Thyroid gland (tissue), 4 donors: ENCODE measurements at places on chromosomes 3 and 15. TPM values are rescaled to one million over a fixed set of nuclear protein-coding genes. Genes with fewer than 3 reads are reported as not detected.
A peak's percentile ranks its signal among the peaks of the same experiment; 100 is the strongest.

Gene CDHR4
- total RNA-seq, result not detected

- H3K36me3 ChIP-seq, result peaks cover 8% of the 10 kb centered on the region
Measured at GRCh38 chr3:133941415-133941821, 45.7 kb upstream of the RAB6B start.

DNA sequence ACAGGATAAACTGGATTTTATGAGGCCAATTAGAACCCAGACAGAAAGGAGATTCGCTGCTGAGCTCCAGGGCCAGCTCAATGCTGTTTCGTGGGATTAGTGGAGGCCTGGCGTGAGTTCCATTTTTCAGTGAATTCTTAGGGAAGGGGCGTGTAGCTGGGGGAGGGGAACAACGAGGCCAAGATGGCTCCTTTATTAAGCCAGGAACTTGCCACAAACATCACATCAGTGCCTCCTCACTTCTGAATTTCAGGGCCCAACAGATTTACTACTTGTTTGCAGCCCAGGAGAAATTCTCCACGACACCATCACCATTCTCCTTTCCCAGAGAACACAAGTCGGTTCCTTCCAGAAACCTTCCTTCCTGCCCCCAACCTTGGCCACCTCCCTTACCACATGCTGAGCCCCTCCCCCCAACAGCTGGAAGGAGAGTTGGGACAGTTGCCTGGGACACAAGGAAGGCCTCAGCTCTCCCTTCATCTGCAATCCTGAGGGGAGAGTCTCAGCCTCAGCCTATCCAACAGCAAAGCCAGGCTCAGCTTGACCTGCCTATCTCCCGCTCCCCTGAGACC, 5.8 kb downstream of the IGDCC4 start:
- no peaks in the 10 kb centered on the region for H3K36me3 ChIP-seq
- no peak overlapping the region for H3K4me3 ChIP-seq
- no peak overlapping the region for H3K27ac ChIP-seq
- peaks cover 30% of the 10 kb centered on the region for H3K4me1 ChIP-seq
- no peaks in the 10 kb centered on the region for H3K27me3 ChIP-seq

- no peaks in the 10 kb centered on the region for H3K27me3 ChIP-seq
- no peak overlapping the region for H3K4me3 ChIP-seq
- H3K27ac ChIP-seq, result no peak overlapping the region
- no peak for DNase-seq
- no peaks in the 10 kb centered on the region for H3K36me3 ChIP-seq
Measured at GRCh38 chr3:86147119-86147518, 843.8 kb downstream of the VGLL3 start.

DNA sequence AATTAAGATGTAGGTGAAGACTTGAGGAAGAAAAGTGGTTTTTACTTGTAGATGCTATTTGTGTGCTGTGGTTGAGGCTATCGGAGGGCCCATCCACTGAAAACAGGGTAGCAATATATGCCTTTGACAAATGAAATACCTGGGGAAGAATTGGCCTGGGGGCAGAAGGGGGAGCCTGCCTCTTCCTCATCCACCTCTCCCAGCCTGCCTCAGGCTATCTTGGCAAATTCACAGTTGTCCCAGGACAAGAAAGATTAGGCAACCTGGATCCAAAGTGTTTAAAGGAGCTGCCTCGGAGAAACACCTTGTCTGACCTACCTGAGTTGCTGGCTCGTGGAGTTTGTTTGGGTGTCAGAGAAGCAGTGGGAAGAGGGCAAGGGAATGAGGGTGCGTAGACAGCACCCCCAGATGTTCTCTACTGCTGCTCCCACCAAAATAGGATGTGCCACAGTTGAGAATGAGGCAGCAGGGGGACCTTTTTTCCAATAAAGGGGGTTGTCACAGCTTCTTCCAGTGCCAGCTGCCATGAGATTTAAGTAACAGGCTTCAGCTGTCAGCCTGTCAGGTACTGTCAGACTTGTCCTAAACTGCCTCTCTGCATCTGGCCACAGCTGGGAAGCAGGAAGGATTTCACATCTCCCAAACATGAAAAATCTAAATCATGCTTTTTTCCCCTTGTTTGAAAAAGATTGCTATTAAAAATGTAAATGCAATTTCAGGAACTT, 9.2 kb downstream of the PLEKHO2 start:
- H3K4me3 ChIP-seq, result no peak overlapping the region
- no peaks in the 10 kb centered on the region for H3K27me3 ChIP-seq
- H3K27ac ChIP-seq, result peak overlapping the region; percentile 93

GRCh38 chr3:185912512-185912911, 25.3 kb downstream of the TRA2B start:
- H3K4me1 ChIP-seq, result no peaks in the 10 kb centered on the region
- H3K4me3 ChIP-seq, result no peak overlapping the region
- H3K27me3 ChIP-seq, result no peaks in the 10 kb centered on the region
- peaks cover 35% of the 10 kb centered on the region for H3K36me3 ChIP-seq

DNA sequence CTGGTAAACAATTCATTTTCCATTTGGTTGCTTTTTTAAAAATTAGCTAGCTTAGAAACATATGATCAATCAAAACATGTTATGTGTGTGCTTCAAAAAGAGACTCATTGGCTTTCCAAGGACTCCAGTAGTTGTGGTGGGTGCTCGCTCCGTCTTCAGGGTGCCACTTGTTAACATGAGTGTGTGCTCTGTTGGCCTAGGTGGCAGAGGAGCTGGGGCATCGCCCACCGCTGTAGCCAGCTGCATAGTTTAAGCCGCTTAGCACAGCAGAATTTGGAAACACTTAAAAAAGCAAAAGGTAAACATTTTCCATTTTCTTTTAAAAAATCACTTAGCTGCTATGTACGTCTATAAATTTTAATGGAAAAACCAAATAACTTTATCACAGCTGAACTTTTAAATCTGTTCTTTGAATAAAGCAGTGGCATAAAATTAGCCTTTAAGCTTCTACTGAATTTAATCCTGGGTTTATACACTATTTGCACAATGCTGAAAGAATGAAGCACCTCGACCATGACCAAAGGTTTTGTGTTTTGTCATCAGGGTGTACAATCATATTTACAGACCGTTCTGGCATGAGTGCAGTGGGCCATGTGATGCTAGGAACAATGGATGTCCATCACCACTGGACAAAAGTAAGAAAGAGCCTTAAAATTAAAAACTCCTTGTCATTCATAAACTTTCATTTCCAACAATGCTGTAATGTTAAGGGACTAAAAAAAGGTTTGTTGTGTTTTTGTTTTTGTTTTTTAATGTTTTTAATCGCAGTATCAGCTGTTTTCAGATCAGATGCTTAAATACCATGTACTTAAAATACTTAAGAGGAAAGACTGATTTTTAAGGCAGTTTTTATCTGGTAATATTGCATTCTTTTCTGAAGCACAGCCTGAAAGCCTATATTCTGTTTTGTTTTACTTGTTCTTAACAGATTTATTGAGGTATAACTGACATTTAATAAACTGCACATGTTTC, 57.9 kb downstream of the TCAIM start:
- H3K36me3 ChIP-seq, result peaks cover 1% of the 10 kb centered on the region
- no peaks in the 10 kb centered on the region for H3K27me3 ChIP-seq
- H3K27ac ChIP-seq, result no peak overlapping the region
- H3K4me3 ChIP-seq, result no peak overlapping the region
- DNase-seq, result no peak

DNA sequence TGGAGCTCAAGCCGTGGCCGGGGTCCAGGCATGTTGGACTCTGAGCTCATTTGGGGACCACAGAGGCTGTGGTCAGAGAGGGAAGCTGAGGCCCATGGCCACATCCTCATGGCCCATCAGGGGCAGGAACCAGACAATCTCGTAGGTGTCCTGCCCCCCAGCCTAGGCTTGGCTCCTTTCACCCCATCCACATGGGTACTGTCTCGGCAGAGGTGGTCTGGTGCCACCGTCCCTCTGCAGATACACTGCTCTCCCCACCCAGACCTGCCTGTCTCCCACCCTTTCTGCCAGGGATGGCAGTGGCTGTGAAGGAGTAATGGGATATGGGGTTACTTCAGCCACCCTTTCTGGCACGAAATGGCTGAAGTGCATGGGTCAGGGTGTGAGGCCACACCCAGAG, 7.9 kb downstream of the PRSS50 start:
- no peak overlapping the region for H3K4me3 ChIP-seq
- H3K27me3 ChIP-seq, result no peaks in the 10 kb centered on the region
- H3K36me3 ChIP-seq, result no peaks in the 10 kb centered on the region
- no peak for DNase-seq
- H3K27ac ChIP-seq, result no peak overlapping the region

DNA sequence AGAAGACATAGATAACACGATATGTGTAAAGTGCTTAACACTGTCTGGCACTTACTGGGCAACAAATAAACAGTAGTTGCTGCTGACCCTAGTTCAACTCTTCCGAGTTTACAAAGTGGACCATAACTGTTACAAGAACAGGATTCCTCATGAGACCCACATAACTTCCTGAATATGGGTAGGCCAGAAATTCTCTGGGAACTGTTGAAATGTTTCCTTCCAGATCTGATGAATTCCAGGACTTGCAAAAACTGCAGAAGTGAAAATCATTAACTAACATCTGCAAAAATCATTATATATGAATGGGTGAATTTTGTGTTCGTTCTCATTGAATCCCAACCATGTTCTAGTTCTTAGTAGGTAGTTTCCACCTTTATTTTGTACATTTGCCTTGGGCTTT, 181.7 kb upstream of the MME start:
- H3K27me3 ChIP-seq, result no peaks in the 10 kb centered on the region
- no peaks in the 10 kb centered on the region for H3K36me3 ChIP-seq
- DNase-seq, result no peak
- H3K27ac ChIP-seq, result no peak overlapping the region

- H3K27me3 ChIP-seq, result no peaks in the 10 kb centered on the region
- H3K4me3 ChIP-seq, result no peak overlapping the region
- peaks cover 5% of the 10 kb centered on the region for H3K4me1 ChIP-seq
- no peaks in the 10 kb centered on the region for H3K36me3 ChIP-seq
- no peak overlapping the region for H3K27ac ChIP-seq
Measured at GRCh38 chr3:78337801-78338211, 1297.9 kb downstream of the ROBO2 start.

DNA sequence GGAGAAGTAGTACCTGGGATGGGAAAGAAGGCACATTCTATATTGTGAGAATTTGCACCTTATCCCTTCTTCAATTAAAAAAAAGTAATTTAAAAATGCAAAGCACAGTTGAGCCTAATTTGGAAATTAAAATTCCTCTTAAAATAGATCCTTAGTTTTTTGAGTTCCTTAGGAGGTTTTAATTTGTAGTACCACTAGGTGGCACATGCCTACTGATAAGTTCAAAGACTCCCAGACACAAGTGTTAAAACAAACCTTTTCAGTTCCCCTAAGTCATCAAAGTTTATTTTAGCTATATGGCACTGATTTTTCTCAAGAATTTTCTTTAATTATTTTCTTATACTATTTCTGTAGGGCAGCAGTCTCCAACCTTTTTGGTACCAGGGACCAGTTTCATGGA, 127.6 kb upstream of the AZI2 start:
- no peak overlapping the region for H3K4me3 ChIP-seq
- no peaks in the 10 kb centered on the region for H3K36me3 ChIP-seq
- H3K4me1 ChIP-seq, result no peaks in the 10 kb centered on the region
- no peak for DNase-seq
- no peak overlapping the region for H3K27ac ChIP-seq
- H3K27me3 ChIP-seq, result no peaks in the 10 kb centered on the region

GRCh38 chr15:83249030-83249343, 35.5 kb downstream of the BNC1 start:
- H3K27ac ChIP-seq, result no peak overlapping the region
- no peaks in the 10 kb centered on the region for H3K4me1 ChIP-seq
- H3K27me3 ChIP-seq, result no peaks in the 10 kb centered on the region
- H3K36me3 ChIP-seq, result no peaks in the 10 kb centered on the region
- no peak overlapping the region for H3K4me3 ChIP-seq

DNA sequence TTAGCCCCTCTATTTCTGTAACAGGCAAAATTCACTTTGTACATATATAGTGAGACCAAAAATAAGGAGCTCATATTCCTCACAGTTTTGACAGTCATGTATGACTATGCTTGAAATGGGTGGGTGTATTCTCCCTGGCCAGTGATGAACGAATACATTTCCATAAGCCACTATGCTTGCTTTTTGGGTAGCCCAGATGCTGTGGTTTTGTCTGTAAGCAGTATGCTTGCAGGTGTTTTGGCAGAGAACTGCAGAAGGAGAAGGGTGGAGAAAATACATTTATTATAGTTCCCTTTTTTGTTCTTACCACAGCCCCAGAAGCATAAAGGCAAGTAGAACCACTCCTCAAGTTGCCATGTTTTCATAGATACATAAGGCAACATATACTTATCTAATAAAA, 131.2 kb downstream of the RBMS3 start:
- H3K27me3 ChIP-seq, result no peaks in the 10 kb centered on the region
- DNase-seq, result no peak
- H3K27ac ChIP-seq, result no peak overlapping the region
- no peak overlapping the region for H3K4me3 ChIP-seq
- H3K4me1 ChIP-seq, result peaks cover 19% of the 10 kb centered on the region
